NCI-H460 (cell line): ENCODE measurements at places on chromosomes 7 and 10.

- DNase-seq: no peak
These were observed 25.2 kb downstream of the SDK1 start for GRCh38 chr7:3326246-3326645.

- no peak for DNase-seq
These were observed 16.3 kb downstream of the CYP3A4 start for GRCh38 chr7:99767662-99768061.

- DNase-seq: no peak
These were observed 13.2 kb upstream of the AQP1 start for GRCh38 chr7:30898411-30898810.

- no peak for DNase-seq
These were observed 452.0 kb downstream of the LRMDA start for GRCh38 chr10:75883081-75884072.

- DNase-seq: peak; percentile 67
These were observed 35.4 kb downstream of the C7orf25 start for GRCh38 chr7:42876182-42877068.

DNA sequence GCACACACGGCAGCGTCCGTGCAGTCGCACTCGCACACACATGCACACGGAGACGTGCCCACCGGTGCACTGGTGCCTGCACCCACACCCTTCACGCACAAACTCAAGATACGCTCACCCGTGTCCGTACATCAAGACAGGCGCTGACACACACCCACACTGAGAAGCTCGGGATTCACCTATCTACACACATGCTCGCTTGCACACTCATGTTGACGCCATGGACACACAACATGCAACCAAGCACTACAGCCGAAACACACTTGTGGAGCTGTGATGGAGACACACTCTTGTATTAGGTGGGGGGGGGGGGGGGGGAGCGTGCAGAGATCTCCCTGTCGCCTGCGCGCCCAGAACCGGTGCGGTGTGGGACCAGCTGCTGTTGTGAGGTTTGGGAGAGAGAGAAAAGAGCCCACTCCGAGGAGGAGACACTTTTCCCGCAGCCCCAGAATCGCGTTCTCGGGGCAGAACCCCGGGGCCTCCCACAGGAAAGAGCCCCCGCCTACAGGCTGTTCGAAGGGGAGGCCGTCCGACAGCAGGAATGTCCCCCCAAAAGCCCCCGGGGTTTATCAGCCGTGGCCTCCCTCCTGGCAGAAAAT is 605 bp upstream of the NFKB2 start:
- peak; percentile 17 for DNase-seq

DNA sequence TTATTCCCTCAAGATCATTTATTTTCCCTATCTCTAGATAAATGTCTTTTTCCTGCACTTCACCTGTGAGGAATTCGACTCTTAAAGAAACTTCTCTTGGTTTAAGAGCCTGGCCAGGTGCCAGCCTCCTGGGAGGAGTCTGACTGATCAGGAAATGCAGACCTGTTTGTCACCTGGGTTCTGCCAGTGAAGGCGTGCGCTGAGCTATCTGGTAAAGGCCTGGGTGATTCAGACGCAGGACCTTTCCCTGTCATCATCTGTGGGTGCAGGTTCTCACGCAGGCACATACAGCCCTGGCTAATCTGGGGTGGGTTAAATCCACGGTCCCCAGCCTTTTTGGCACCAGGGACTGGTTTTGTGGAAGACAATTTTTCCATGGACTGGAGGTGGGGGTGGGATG is 65.3 kb upstream of the AQP1 start:
- DNase-seq: no peak

DNA sequence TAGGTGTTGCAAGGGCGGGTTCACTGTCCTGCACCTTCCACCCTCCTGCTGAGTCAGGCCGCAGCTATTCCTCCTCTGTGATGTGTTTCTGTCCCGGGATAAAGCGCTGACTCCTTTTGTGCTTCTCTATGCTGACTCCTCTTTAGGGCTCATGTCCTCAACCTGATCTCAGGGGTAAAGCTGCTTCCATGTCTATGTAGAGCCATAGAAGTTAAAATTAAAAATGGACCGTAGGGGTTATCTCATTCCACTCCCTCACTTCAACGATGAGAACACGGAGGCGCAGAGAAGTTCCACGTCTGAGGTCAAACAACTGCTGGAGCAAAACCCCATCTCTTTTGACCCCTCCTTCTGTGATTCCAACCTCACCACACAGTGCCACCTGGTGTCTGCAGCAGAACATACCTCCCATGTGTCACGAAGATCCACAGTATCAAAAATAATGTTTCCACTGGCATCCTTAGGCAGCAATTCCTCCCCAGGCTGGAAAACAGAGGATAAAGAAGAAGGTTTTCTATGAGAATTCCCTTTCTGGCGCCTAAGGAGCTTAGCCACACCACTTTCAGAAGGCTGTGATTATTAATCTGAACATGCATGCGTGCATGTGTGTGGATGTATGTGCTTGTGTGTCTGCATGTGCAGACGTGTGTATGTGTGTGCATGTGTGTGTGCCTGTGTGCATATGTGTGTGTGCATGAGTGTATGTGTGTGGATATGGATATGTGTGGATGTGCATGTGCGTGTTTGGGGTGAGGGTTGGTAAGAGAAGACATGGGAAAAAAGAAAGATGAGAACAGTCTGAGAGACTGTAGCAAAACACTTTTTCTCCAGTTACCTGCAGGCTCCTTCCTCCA is 81.2 kb upstream of the UCN3 start:
- DNase-seq: peak; percentile 85

DNA sequence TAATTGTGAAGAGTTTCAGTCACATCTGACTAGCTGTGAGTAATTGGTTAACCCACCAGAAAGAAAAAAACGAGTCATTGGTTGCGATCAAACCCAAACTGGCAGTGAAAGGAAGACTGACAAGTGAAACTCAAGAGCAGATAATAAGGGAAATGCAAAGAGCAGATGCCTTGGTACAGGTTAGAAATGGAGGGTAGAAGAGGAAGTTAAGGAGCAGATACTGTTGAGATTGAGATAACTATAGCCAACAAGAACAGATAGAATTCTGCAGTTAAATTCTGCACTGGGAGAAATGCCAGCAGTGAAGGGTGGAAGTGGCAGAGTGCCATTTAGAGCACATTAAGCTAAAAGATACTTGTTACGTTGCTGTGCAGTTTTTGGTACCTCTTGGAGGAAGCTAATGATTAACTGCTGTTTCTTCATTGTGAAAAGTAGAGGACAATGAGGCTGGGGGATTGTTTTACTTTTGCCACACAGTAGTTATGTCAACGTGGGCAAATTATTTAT is 65.8 kb downstream of the CDK13 start:
- DNase-seq: no peak

DNA sequence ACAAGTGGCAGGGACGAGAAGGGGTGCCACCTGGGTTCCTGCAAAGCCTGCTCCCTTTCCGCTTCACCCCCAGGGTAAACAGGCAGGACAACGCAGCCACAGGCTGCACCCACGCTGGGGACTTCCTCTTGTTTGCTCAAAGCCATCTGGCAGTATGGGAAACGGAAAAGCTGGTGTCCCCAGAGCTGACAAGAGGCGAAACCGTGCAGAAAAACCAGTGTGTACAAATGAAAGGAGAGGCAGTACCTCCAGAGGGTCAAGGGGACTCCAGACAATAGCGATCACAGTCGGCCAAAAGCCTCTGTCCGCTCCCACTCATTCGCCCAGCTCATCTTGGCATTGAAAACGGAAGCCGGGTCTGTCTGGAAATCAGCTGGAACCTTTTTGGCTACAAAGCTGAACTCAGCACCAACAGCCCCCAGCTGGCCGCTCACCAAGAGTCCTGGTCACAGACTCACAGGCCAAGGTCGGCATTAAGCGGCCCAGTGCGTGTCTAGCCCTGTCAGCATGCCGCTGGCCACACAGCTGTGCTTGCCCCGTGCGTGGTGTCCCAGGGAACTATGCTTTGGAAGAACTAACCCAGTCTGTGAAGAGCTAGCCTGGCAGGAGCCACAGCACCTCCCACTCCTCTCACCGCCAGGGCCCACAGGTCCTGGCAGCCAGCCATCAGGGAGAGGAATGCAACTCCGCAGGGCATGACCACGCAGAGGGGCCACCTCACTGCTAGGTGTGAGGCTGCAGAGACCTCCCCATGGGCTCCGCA is 10.4 kb downstream of the TNS3 start:
- no peak for DNase-seq

DNA sequence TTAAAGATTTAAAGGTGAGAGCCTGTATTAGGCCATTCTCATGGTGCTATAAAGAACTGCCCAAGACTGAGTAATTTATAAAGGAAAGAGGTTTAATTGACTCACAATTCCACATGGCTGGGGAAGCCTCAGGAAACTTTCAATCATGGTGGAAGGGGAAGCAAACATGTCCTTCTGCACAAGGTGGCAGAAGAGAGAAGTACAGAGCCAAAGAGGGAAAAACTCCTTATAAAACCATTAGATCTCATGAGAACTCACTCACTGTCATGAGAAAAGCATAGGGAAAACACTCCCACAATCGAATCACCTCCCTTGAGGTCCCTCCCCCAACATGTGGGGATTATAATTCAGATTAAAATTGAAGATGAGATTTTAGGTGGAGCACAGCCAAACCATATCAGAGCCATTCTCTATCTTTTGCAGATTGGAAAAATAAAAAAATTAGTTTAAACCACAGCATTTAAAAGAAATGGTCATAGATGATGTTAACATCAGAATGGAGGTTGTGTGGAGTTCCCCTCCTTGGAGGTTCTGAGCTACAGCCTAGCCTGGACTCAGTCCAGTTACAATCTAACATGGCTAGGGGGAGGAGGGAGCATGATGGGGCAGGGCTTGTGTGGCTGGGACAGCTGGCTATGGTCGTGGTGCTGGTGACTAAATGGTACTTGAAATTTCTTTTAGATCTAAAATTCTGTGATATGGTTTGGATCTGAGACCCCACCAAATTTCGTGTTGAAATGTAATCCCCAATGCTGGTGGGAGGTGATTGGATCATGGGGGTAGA is 33.1 kb downstream of the GSTO2 start:
- no peak for DNase-seq
